Stimulated activated CD4-positive, alpha-beta T cell treated with anti-CD3 and anti-CD28 coated beads, Interleukin-1b, Interleukin-23, amount 100 ng/mL, for 48 hours (primary cell): ENCODE measurements at places on chromosomes 7 and 10.

GRCh38 chr7:32639122-32639521 is 143.8 kb downstream of the AVL9 start:
- DNase-seq = no peak

- no peak for DNase-seq
Measured at GRCh38 chr7:41777894-41778596, 75.2 kb upstream of the INHBA start.

DNA sequence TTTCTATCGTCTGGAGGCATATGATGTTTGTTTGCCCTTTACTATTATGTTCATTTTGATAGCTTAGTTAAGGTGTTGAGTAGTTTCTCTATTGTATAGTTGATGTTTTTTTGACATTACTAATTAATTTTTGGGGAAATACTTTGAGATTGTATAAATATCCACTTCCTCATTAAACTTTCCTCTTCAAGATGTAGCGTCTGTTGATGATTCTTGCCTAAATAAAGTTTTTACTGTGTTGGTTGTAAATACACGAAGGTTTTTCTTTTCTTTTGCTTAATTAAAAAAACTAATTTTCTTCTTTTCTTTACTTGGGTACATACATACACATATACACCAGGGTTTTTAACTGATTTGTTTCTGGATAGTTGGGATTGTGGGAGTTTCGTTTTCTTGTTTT is 8.5 kb downstream of the KMT2E start:
- no peak for DNase-seq

- no peak for DNase-seq
Measured at GRCh38 chr10:74854610-74855009, 28.2 kb downstream of the KAT6B start.

- no peak for DNase-seq
Measured at GRCh38 chr7:79774150-79774549, 320.7 kb upstream of the MAGI2 start.

DNA sequence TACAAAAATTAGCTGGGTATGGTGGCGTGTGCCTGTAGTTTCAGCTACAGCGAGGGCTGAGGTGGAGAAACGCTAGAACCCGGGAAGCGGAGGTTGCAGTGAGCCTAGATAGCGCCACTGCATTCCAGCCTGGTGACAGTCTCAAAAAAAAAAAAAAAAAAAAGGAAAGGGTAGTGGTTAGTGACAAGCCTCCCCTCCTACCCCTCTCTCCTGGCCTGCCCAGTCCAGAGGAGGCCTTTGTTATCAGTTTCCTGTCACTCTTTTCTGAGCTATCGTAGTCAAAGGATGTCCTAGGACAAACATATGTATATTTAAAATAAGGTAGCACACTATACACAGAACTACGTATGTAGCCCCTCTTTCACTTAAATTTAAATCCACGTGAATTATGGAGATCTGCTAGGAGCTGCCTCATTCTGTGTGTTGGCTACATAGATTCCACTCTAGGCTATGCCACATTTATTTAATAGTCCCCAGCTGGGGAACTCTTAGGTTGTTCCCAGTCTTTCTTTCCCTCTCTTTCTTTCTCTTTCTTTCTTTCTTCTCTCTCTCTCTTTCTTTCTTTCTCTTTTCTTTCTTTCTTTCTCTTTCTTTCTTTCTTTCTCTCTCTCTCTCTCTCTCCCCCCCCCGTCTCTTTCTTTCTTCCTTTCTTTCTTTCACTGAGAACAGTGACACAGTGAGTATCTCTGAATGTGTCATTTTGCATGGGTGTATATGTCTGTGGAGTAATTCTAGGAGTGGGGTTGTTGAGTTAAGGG is 3.9 kb downstream of the TSPAN15 start:
- DNase-seq = no peak

- no peak for DNase-seq
Measured at GRCh38 chr10:63515002-63515763, 6.0 kb upstream of the REEP3 start.

GRCh38 chr10:129253161-129253864 is 213.7 kb upstream of the MGMT start:
- no peak for DNase-seq

DNA sequence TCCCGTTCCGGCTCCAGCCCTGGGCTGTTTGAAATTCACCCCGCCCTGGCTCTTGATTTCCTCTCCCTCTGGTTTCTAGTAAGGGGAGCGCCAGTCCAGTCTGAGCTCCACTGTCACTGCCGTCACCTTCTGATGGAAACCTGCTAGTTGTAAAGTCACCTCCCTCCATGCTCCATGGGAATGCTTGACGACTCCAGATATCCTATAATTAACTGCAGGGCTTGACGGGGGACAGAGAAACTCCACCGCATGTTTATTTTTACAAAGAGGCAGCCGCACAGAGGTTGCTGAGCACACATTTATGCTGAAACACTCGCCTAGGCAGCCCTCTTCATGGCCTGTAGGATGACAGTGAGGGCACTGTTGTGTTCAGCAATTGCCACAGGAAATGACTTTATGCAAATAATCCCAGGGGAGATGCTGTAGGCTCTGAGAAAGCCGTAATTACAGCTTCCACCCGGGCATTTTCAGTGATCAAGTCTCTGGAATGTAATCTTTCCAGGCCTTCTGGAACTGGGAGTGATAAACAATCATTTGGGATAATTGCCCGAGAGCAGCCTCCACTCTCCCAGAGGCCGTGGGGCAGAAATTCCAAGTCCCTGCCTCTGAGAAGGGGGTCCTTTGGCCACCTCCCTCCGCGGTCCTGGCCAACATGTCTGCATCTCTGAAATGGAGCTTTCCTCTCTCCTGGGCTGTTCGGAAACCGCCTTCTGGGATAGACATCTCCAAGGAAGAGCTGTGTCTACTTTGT is 300.5 kb downstream of the KLF6 start:
- DNase-seq = no peak
